SJCRH30 (cell line): ENCODE measurements at places on chromosomes 13 and 19. TPM values are rescaled to one million over a fixed set of nuclear protein-coding genes. Genes with fewer than 3 reads are reported as not detected.

DNA sequence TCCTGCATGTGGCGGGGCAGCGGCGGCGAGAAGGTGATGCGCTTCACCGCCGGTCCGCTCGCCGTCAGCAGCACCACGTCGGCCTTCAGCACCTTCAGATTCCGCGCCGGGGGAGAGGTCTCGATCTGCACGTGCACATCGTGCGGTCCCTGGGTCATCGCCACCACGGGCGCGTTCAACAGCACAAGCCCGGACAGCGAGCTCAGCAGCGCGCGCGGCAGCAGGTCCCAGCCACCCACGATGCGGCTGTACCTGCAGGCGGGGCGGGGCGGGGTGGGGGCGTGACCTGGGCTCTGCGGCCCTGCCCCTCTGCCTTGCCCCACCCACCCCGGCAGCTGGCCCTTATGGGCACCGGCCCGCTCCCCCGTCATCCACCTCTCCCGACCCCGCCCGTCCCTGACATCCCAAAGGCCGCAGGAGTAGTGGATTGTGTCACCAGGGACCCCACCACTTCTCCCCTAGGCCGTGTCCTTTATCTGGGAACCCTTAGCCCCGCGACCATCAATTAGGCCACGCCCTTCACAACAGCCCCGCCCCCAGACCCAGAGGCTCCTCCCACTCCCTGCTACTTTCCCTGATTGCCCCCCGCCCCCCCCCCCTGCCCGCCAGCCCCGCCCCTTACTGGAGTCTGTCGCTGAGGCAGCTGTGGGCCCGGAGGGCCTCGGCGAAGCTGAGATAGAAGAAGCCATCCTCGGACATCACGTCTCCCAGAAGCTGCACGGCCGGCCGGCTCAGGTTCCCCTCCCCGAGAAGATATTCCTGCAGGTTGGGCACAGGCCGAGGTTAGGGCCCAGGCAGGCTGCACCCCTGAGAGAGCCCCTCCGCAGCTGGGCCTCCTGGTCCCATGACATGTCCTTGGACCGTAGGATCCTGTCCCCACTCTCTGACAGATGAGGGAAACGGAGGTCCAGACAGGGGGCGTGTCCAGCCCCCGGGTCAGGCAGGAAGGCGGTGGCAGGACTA lies 6.1 kb downstream of the IL4I1 start:
- H3K36me3 ChIP-seq: no peaks in the 10 kb centered on the region
- H3K27ac ChIP-seq: no peak overlapping the region
- no peaks in the 10 kb centered on the region for H3K4me1 ChIP-seq
- no peaks in the 10 kb centered on the region for H3K27me3 ChIP-seq

- no peak overlapping the region for H3K27ac ChIP-seq
- no peak overlapping the region for H3K4me3 ChIP-seq
- no peaks in the 10 kb centered on the region for H3K27me3 ChIP-seq
- no peak for DNase-seq
These were observed 125.9 kb downstream of the FGF14 start for GRCh38 chr13:102275969-102276368.

DNA sequence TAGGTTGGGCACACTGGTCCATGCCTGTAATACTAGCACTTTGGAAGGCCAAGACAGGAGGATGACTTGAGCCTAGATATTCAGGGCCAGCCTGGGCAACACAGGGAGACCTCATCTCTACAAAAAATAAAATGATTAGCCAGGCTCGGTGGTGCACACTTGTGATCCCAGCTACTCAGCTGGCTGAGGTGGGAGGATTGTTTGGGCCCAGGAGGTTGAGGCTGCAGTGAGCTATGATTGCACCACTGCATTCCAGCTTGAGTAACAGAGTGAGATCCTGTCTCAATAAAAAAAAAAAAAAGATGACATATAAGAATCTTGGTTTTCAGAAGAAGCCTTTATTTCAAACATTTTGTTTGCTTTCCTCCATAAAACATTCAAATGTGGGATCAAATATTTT lies 178.0 kb downstream of the LIG4 start:
- H3K27me3 ChIP-seq: no peaks in the 10 kb centered on the region
- H3K4me1 ChIP-seq: no peaks in the 10 kb centered on the region
- no peaks in the 10 kb centered on the region for H3K36me3 ChIP-seq
- no peak overlapping the region for H3K27ac ChIP-seq

DNA sequence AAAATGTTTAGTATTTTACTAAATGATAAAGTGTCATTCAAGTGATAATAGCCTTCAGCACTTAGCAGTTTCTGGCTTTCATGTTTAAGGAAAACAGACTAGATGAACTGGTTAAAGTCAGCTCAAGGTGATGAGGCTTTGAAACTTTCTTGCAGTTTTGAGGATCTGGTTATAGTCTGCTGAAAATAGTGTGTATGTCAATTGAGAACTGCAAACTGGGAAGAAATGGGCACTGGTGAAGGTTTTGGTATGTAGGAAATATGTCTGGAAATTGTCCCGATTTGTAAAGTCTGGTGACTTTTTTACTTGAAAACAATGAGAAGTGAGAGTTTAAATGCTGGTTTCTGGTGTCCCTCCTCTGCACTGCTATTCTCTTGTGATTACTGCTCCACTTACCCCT lies 36.8 kb upstream of the SOX21 start:
- H3K4me1 ChIP-seq: no peaks in the 10 kb centered on the region
- no peaks in the 10 kb centered on the region for H3K36me3 ChIP-seq
- DNase-seq: no peak
- no peak overlapping the region for H3K4me3 ChIP-seq
- no peak overlapping the region for H3K27ac ChIP-seq
- no peaks in the 10 kb centered on the region for H3K27me3 ChIP-seq

DNA sequence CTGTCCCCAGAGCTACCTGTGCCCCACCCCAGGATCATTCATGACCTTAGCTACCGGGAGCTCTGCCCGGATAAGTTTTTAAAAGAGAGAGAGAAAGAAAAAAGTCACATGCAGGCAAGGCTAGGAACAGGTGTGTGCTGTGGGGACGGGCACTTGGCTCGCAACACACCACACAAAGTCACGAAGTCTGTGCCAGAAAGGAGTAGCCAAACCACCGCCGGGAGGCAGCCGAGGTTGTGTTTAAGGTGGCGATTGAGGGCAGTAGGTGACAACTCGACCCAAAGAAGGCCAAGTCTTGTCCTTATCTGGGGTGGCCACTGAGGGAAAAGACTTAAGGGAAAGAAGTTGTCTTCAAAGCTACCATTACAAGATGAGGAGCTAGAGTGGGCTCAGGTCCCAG lies 4.6 kb upstream of the TSHZ3 start:
- peaks cover 7% of the 10 kb centered on the region; the same call in 1 of the 2 replicates for H3K36me3 ChIP-seq
- peaks cover 6% of the 10 kb centered on the region; the same call in 1 of the 2 replicates for H3K4me1 ChIP-seq
- no peak overlapping the region for H3K27ac ChIP-seq
- no peaks in the 10 kb centered on the region for H3K27me3 ChIP-seq
- DNase-seq: no peak

- DNase-seq: no peak
- H3K27ac ChIP-seq: no peak overlapping the region
- no peak overlapping the region for H3K4me3 ChIP-seq
- H3K27me3 ChIP-seq: no peaks in the 10 kb centered on the region
- 0 out of 2 replicates have a peak, but pooled peaks cover 3% of the 10 kb centered on the region for H3K36me3 ChIP-seq
- H3K4me1 ChIP-seq: no peaks in the 10 kb centered on the region
These were observed 8.9 kb downstream of the COG3 start for GRCh38 chr13:45473627-45474026.

DNA sequence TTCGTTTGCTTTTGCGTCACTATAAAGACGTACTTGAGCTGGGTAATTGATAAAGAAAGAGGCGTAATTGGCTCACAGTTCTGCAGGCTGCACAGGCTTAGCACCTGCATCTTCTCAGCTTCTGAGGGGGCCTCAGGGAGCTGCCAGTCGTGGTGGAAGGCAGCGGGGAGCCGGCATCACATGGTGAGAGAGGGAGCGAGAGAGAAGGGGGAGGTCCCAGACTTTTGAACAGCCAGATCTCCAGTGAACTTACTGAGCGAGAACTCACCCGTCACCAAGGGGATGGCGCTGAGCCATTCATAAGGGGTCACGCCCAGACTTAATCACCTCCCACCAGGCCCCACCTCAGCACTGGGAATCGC lies 58.7 kb upstream of the F7 start:
- H3K27ac ChIP-seq: no peak overlapping the region
- DNase-seq: no peak
- no peaks in the 10 kb centered on the region for H3K36me3 ChIP-seq
- H3K4me1 ChIP-seq: no peaks in the 10 kb centered on the region
- H3K4me3 ChIP-seq: no peak overlapping the region
- no peaks in the 10 kb centered on the region for H3K27me3 ChIP-seq

- peaks cover 7% of the 10 kb centered on the region; the same call in 1 of the 2 replicates for H3K36me3 ChIP-seq
- no peak overlapping the region for H3K27ac ChIP-seq
- H3K4me1 ChIP-seq: no peaks in the 10 kb centered on the region
- no peak overlapping the region for H3K4me3 ChIP-seq
- no peak for DNase-seq
These were observed 28.8 kb downstream of the EPN1 start for GRCh38 chr19:55703790-55704215.

GRCh38 chr13:92436924-92437323 lies 789.7 kb upstream of the GPC6 start:
- H3K4me3 ChIP-seq: no peak overlapping the region
- H3K36me3 ChIP-seq: no peaks in the 10 kb centered on the region
- no peaks in the 10 kb centered on the region for H3K4me1 ChIP-seq
- H3K27ac ChIP-seq: no peak overlapping the region
- no peak for DNase-seq

DNA sequence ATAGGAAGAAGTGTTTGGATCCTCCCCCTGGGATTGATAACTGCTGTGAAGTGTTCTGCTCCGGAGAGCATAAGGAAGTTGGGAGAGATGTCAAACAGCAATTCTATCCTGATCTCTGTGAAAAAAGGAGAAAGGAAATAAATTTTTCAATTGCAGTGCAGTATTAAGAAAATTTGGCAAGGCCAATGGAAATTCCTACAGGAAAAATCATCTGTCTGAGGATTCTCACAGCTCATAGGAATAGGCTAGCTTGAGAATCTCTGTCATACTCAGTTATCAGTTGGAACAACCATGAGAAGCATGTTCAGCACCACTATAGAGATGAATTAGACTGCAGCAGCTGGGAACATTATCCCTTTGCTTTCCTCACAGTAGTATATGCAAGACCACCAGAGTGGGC lies 1238.9 kb upstream of the MIR17HG start:
- H3K27me3 ChIP-seq: no peaks in the 10 kb centered on the region
- H3K4me3 ChIP-seq: no peak overlapping the region
- no peaks in the 10 kb centered on the region for H3K4me1 ChIP-seq
- no peak for DNase-seq
- no peak overlapping the region for H3K27ac ChIP-seq
- no peaks in the 10 kb centered on the region for H3K36me3 ChIP-seq

- no peaks in the 10 kb centered on the region for H3K27me3 ChIP-seq
- H3K4me1 ChIP-seq: no peaks in the 10 kb centered on the region
- DNase-seq: no peak
- H3K36me3 ChIP-seq: no peaks in the 10 kb centered on the region
- H3K4me3 ChIP-seq: no peak overlapping the region
These were observed 112.1 kb downstream of the LACC1 start for GRCh38 chr13:43991773-43992201.

- H3K36me3 ChIP-seq: no peaks in the 10 kb centered on the region
- no peaks in the 10 kb centered on the region for H3K27me3 ChIP-seq
- H3K27ac ChIP-seq: no peak overlapping the region
- DNase-seq: no peak
These were observed 4.5 kb upstream of the RASAL3 start for GRCh38 chr19:15468675-15469512.

DNA sequence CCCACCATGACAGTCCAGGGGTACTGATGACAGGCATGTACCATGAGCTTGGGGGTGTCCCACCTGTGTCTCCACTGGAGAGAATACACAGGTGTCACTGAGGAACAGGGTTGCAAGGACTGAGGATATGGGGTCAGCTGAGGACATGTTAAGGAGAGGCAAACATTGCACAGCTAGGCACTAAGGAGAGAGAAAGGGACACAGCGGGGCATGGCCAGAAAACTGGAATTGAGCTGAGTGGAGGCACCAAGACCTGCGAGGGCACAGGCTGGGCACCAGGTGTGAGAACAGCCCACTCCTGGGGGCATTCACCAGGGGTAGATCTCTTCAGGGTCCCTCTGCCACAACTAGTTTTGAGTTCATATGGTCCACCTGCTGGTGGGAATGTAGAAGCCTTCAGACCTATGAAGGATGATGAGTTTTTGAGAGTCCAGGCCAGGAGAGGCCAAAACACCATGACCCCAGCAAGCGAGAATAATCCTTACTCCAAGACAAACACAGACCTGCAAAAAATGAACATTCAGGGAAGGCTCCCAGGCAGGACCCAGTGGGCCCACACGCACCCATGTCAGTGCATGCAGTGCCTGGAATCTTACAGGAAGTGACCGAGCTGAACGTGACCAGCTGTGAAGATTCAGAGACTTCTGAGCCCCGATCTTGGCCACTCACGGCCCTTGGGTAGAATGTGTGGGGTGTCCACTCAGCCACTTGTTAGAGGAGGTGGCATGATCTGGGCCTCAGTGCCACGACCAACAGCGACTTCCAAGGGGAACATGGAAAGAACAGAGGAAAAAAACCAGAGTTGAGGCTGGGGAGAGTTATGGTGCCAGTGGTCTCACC lies 1.4 kb upstream of the ZNF584 start:
- no peak overlapping the region for H3K27ac ChIP-seq
- no peaks in the 10 kb centered on the region for H3K4me1 ChIP-seq
- H3K27me3 ChIP-seq: no peaks in the 10 kb centered on the region
- no peak for DNase-seq

DNA sequence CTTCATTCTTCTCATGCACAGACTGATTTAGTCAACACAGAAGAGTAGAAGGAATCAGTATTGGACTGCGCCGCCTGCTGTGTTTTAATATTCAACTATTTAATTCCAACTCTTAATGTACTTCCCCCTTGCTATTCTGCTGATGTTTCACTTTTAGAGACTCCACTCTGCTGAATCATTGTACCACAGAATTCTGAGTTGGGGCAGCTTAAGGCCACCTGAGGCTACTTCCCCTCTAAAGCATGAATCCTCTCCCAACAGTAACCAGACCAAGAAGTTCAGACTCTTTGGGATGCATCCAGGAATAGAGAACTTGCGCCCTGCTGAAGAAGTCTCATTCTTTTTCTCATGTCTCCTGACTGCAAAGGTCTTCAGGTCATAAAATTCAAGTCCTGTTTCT lies 708.8 kb downstream of the UQCRFS1 start:
- no peak overlapping the region for H3K4me3 ChIP-seq
- peaks cover 11% of the 10 kb centered on the region; the same call in 1 of the 2 replicates for H3K27me3 ChIP-seq
- H3K4me1 ChIP-seq: no peaks in the 10 kb centered on the region
- no peaks in the 10 kb centered on the region for H3K36me3 ChIP-seq
- no peak overlapping the region for H3K27ac ChIP-seq

GRCh38 chr13:110525328-110526319 lies 35.9 kb downstream of the RAB20 start:
- H3K27ac ChIP-seq: no peak overlapping the region
- H3K27me3 ChIP-seq: no peaks in the 10 kb centered on the region
- H3K4me3 ChIP-seq: no peak overlapping the region
- H3K36me3 ChIP-seq: no peaks in the 10 kb centered on the region
- peaks cover 23% of the 10 kb centered on the region for H3K4me1 ChIP-seq

AP1M1 gene
- 102 and 104 TPM in 2 replicates for total RNA-seq

GAPDHS gene
- total RNA-seq: not detected in 2 replicates

NXNL1 gene
- not detected in 2 replicates for total RNA-seq

PCDH8 gene
- total RNA-seq: 2.2 and 2.3 TPM in 2 replicates

PEAK3 gene
- 0.06 and 0.10 TPM in 2 replicates for total RNA-seq

F2RL3 gene
- total RNA-seq: 0.20 and 0.47 TPM in 2 replicates

CCDC8 gene
- 39.7 and 41.8 TPM in 2 replicates for total RNA-seq

MCEMP1 gene
- total RNA-seq: not detected in 2 replicates

DOHH gene
- 11.7 and 12.3 TPM in 2 replicates for total RNA-seq

COPE gene
- total RNA-seq: 120 and 134 TPM in 2 replicates

TFPT gene
- total RNA-seq: 10.0 and 10.3 TPM in 2 replicates

KIR3DL2 gene
- not detected in 2 replicates for total RNA-seq

CYP2B6 gene
- not detected in 2 replicates for total RNA-seq
